ENCODE measurements at places on chromosomes 2 and 18.

DNA sequence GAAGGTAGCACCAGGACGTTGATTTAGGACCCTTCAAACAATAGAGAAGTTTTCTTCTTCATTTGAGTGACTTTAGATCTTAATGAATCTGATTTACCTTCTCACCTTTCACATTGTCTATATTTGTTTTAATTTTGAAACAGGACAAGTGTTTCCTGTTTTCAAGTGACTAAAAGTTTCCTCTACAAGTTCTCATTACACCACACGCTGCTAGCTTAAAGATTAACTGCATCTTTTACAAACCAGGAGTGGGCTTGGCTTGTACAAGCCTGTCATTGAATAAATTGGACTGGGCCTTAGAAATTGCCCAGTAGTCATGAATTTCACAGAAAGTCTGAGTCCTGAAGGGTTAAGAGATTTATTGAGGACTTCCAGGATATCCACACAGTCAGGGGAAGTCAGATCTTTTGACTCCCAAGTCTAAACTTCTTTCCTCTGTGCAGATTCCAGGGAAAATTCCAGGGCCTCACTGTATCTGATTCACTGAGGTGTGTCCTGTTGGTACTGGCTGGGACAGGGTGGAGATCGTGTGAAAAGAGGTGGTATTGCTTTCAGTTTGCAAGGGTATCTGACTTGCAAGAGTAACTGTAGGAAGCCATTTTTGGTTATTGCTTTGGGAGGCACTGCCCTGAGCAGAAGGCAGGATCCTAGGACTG is 3.4 kb downstream of the SGPP2 start:
- peak; percentile 68 for DNase-seq

- DNase-seq: no peak
These were observed 37.9 kb downstream of the B4GALT6 start for GRCh38 chr18:31646332-31647126.

GRCh38 chr2:118738524-118739308 is 108.7 kb downstream of the EN1 start:
- peak; percentile 96 for DNase-seq

DNA sequence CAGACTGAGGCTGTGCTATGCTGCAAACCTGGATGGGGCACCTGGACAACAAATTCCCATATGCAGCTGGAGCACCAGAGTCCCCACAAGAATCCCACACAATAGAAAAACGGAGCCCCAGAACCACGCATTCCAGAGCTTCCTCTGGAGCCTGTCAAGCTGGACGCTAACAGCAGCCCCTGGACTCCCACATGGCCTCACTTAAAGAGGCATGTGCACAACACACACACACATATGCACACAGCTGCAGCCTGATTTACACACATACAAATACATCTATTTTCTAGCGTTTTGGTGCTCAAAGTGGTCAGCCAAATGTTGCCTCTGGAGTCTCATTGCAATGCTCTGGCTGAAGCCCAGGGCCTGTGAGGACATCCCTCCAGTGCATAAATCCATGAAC is 632.7 kb upstream of the ID2 start:
- no peak for DNase-seq

GRCh38 chr2:215188078-215188477 is 49.7 kb upstream of the ABCA12 start:
- no peak for DNase-seq

DNA sequence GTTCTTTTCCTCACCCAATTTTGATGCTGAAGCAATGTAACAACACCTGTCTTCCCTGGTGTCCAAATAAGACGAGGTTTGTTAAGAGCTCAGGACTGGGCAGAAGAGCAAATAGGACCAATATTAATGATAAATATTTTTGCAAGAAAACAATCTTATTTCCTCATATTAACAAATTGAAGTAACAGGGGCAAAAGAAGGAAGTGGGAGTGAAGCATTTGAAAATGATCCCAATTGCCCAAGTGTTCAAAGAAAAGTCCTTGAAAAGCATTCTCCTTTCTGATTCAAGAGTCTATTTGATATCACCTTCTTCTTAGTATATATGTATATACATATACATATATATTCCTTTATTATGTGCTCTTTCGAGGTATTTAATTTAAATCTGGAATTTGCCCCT is 418.8 kb downstream of the ARHGAP15 start:
- no peak for DNase-seq

GRCh38 chr2:155842103-155842502 is 490.4 kb downstream of the NR4A2 start:
- peak; percentile 22 for DNase-seq

- no peak for DNase-seq
These were observed 135.3 kb upstream of the NOSTRIN start for GRCh38 chr2:168667156-168667555.

DNA sequence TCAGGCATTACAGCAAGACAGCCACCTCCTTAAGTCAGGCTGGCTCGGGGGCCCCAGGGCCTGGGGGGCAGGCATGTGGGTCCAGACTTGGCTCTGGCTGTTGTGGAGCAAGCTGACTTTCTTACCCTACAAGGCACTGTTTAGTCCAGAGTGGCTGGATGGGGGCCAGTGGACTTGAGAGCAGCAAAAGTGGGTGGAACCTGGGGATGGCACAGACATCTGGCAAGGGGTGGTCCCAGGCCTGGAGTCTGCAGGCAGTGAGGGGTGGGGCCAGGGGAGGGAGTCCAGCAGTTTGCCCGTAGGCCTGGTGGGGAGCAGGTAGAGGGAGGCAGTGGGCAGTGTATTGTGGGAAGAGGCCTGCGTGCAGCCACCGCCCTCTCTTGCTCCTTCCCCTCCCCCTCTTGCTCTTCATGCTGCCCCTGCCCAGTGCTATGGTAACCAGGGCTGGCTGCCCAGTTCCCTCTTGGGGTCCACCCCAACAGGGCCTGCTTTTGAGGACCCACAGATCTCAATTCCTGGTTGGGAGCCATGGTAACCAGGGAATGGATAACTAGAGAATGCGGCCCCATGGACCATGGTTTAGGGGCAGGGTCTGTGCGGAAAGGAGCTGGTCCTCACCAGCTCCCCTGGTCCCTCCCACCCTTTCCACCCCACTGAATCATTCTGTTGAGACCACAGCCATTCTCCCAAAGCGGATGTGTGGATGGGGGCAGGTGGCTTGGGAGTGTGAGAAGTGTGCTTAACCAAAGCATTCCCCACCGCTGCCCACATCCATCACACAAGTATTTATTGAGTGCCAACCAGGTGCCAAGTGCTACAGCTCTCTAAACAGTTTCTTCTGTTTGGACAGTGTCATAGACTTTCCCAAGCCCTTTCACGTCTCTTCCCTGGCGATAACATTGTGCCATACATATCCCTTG is 19.3 kb downstream of the SPEG start:
- DNase-seq: peak; percentile 39

- DNase-seq: no peak
These were observed 5.8 kb upstream of the OXER1 start for GRCh38 chr2:42769583-42770287.

- DNase-seq: no peak
These were observed 756.6 kb upstream of the CELF4 start for GRCh38 chr18:38322206-38322605.

- no peak for DNase-seq
These were observed 31.3 kb upstream of the MLPH start for GRCh38 chr2:237455764-237456163.

- DNase-seq: no peak
These were observed 4.3 kb downstream of the APCDD1 start for GRCh38 chr18:10458691-10459090.

- DNase-seq: no peak
These were observed 9.8 kb downstream of the TMX3 start for GRCh38 chr18:68705119-68705518.

- no peak for DNase-seq
These were observed 986.7 kb upstream of the CDH2 start for GRCh38 chr18:29163596-29163995.

DNA sequence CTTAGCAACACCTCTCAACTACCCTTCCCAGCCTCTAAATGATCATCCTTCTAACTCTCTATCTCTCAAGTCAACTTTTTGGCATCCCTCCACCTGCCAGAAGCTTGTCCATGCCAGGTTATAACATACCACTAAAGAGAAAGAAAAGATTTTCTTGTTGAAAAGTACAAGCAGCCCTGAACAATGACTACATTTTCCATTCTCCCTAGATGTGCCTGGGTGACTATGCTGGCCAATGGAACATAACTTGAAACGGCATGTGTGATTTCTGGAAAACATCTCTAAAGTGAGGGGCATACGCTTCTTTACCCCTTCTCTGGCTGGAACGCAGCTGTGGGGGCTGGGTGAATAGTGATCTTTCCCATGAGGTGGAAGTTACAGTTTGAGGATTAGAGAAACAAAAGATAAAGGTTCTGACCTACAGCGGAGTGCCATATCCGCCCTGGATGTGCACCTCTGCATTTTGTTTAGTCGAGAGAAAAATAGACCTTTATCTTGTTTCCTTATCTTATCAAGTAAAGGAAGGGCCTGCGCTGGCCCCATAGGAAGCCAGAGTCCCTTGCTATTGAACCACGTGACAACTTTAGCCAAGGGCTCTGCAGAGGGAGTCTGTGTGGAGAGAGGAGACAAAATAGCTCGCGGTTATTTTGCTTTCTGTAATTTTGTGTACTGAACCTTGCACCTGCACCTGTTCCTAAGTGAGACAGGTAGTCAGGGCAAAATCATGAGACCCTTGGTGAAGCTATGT is 436.8 kb downstream of the TGIF1 start:
- no peak for DNase-seq

GRCh38 chr2:23609254-23609653 is 224.3 kb downstream of the KLHL29 start:
- no peak for DNase-seq

DNA sequence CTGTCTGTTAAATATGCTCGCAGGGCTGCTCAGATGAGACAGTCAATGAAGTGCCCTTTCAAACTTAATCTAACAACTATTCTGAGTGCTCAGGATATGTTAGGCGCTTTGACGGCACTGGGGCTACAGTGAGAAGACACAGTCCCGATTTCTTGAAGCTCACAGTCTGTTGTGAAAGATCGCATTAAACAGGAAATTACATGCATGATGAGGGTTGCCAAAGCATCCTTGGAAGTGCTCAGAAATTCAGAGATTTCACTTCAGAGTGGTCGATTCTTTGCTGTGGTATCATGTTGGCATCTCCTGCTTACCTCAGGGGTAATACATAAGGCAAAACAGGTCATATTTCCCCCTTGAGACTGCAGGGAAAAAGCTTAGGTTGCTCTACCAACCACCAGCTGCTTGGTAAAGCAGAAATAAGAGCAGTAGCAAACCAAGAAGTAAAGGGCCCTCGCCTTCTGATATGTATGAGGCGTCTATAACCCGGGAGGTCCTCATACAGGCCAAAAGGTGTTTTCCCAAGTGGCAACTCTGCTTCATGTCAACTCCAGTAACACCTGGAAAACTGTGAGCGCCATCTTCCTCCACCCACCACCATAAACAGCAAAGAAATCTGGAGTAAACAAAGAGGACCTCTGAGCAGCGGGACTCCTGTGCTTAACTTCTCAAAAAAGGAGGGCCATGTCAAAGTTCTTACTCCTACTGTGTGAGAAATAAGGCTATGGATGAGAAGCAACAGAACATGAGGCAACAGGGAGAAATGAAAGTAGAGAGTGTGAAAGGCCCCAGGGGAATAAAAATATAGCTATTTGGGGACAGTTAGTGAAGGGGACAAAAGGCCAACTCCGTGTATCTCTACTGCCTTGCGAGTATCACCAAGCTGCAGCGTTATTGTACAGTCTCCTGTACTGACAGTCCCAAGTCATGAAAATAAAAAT is 79.3 kb downstream of the CLHC1 start:
- DNase-seq: no peak

DNA sequence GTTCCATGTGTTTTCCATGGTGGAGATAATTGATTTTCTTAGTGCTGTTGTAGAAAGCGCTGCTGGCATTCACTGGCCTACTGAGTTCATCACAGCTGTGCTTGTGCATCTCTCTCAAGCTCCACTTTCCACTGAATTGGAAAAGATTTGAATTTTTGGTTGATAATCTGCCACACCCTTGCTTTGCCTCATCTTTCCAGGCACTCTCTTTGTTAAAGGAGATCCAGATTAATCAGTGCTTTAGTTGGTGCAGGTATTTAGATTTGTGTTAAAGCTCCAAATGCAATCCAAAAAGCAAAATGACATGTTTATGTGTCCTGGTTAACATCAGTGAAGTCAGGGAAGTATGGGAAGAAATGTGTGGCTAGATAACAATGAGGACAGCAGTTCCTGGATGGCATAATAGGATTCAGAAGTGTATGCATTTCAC is 2.7 kb upstream of the COL3A1 start:
- DNase-seq: no peak

- peak; percentile 52 for DNase-seq
These were observed 1614.1 kb upstream of the TMEFF2 start for GRCh38 chr2:193808877-193809276.

DNA sequence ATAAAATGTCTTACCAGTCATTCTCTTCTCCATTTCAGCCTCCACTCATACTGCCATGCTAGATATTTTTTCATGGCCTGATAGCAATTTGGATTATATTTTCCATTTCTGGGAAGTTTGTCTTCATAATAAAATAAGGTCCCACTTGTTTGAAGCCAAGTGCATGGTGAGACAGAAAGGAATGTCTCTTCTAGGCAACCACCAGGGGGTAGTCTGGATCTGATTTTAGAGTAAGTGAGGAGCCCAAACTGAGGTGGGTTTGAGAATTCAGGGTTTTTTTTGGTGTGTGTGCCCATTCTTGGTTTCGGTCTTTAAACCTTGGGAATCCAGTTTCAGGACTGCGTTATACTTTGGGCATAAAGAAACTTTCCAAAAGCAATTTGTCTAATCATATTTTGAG is 315.5 kb downstream of the RPRM start:
- peak; percentile 56 for DNase-seq

DNA sequence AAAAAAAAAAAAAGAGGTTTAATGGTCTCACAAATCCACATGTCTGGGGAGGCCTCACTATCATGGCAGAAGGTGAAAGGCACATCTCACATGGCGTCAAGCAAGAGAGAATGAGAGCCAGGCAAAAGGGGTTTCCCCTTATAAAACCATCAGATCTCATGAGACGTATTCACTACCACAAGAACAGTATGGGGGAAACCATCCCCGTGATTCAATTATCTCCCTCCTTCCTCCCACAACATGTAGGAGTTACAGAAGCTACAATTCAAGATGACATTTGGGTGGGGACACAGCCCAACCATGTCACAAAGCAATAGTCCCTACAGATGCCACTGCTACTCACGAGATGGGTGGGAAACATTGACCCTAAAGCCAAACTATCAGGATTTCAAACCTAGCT is 392.7 kb upstream of the ID2 start:
- DNase-seq: no peak

DNA sequence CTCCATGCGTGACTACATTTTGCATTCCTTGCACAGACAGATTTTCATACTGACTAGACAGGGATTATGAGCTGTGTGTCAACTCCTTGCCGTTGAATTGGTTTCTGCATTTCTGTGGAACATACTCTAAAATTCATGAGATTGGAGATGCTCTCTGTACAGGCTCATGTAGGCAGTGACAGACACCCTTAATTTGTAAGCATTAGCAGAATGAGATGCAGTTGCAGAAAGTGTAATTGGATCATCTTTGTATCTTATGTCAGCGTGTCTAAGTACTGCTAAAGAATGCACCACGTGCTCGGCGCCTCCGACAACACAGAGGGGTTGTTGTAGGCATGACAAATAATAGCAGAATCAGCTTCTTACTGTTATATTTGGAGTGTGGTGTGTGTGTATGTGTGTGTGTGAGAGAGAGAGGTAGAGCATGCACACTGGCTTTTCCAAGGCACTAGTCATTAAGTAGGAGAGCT is 212.4 kb downstream of the CMPK2 start:
- no peak for DNase-seq

- peak; percentile 96 for DNase-seq
These were observed 55.0 kb upstream of the ITGA6 start for GRCh38 chr2:172372436-172372835.

Measured in epithelial cell of esophagus (primary cell).